ENCODE measurements at places on chromosomes 7 and 10.

GRCh38 chr7:98556288-98556687, 60.8 kb upstream of the NPTX2 start:
- DNase-seq = no peak

DNA sequence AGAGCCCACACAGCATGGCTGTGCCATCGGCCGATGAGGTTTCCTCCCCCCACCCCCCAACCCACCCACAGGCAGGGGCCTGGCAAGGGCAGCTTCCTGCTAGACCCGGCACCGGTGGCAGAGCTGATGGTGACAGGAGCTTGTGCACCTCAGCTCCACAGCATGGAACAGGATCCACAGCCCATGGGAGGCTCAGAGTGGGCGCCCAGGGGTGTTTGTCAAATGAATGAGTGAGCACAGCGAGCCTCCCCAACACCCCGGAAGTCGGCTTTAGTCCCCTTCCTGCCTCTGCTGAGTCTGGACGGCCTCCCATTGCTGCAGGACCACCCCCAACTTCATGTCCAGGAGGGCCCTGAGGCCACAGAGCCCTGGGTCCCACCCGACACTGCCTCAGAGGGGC, 68.9 kb downstream of the PDGFA start:
- DNase-seq = no peak

GRCh38 chr7:151425670-151426440, 14.1 kb downstream of the CRYGN start:
- no peak for DNase-seq

DNA sequence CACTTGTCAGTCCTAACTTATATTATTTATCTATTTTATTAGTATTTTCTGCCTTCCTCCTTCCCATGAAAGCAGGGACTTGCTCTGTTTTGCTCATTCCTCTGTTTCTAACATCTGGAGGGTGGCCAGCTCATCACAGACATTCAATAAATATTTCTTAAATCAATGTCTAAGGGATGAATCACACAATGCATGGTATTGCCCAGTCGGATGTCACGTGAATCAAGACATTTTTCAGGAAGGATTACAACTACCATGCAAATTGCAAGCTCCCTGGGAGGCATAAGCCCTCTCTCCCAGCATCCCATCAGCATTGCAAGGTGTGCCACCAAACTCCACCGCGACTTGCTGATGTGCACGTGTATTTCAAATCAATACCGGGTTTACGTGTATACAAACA, 146.6 kb upstream of the RNF32 start:
- no peak for DNase-seq

- DNase-seq = no peak
Observed at GRCh38 chr7:26011039-26011696, 140.8 kb upstream of the NFE2L3 start.

DNA sequence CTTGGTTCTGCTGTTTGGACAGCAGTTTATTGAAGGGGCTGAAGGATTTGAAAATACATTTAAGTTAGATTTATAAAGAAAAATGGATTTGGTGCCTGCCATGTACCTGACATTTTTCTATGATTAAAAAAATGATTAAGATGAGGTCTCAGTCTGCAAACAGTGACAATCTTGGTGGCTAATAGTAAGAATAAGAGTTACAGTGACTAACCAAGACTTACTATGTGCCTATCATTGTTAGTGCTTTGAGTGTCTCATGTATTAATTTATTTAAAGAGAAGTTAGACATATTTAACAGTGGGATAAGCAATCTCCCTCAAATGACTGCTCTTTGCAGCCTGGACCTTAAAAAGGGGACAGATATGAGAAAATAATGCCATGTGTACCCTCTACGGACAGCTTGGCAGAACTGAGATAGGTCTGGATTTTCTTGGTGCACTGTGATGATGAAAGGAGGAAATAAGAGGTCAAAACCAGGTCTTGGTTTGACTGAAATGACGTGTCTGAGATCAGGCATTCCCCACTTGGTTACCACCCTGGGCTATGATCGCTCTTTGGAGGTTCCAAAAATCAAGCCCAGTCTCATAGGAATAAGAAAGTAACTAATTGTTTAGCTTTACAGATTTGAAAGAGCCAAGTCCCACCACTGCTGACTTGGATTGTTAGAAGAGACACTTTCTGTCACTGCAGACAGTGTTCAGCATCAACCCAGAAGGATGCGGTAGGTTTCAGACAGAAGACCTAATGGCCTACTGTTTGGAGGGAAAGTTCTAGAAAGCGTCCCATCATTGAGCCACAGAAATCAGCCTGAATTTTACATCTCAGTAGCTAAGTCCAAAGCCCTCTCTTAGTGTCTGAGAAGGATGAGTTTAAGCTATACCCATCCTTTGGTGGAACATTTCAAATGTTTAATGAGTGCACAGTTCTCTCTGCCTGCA, 2.1 kb downstream of the CASP7 start:
- DNase-seq = no peak

- DNase-seq = no peak
Observed at GRCh38 chr10:126867567-126868365, 37.5 kb upstream of the DOCK1 start.

GRCh38 chr10:130686689-130687300, 550.6 kb downstream of the GLRX3 start:
- DNase-seq = peak; percentile 3

DNA sequence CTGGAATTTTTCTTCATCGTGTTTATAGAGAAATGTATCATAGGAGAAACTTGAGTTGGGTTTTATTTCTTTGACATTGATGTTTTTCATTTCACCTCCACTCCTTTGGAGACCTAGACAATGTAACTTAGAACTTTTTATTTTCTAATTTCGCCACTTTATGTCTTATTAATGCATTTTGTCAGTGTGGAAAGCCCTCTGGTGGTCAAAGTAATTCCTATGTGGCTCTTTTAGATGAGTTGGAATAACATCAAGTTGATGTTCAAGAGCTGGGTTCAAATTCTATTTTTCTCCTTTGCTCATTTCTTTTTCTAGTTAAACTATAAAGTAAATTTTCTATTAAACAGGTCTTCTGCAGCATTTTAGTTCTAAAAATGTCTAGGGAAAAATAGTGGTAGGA, 478.6 kb downstream of the LRMDA start:
- peak; percentile 1 for DNase-seq

DNA sequence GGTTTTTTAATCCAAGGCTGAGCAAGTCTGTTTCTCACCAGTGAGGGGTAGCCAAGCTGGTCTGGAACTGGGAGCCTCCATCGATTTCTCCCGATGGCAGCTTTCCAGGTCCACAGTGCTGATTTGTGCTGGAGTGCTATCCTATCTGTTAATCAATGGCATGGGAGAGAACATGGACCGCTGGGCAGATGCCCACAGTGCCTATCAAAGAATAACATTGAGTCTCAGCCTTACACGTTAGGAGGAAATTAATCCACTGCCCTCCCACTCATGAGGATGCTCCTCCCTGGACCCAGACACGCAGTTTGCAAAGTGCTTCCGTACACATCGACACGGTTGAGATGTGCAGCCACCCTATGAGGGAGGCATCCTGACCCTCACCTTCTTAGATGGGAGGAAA, 36.0 kb upstream of the CUX1 start:
- no peak for DNase-seq

GRCh38 chr7:6205971-6206660, 66.3 kb downstream of the CYTH3 start:
- DNase-seq = no peak

GRCh38 chr10:13448216-13448615, 80.6 kb downstream of the BEND7 start:
- no peak for DNase-seq

- DNase-seq = no peak
Observed at GRCh38 chr7:25238066-25238725, 9.9 kb upstream of the NPVF start.

DNA sequence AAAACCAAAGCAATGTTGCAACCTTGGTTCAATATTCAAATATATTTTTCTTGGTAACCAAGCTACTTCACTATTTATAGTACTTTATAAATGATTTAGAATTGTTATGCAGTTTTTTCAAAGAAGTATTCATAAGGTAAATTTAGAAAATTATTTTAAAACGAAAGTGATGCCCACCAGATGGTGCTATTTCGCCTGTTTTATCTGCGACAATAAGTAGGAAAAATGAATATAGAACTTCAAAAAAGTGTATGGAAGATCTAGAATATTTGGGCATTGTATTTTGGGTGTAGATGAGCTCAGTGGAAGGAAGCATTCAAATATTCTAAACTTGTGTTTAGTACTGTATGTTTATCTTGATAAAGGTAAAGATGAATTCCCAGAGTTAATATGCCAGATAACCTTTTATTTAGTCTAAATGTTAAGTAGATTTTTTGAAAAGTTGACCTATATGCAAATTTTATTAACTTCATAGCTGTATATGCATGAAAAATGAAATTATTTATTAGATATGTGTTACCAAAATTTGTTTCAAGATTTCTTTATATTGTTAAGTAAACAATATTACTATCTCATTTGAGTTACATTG, 93.2 kb downstream of the ADK start:
- DNase-seq = peak; percentile 55

GRCh38 chr7:8491544-8492489, 58.4 kb downstream of the NXPH1 start:
- no peak for DNase-seq

GRCh38 chr7:47317487-47317886, 264.4 kb downstream of the TNS3 start:
- no peak for DNase-seq

- no peak for DNase-seq
Observed at GRCh38 chr7:78493401-78493800, 694.8 kb downstream of the PHTF2 start.

GRCh38 chr10:35638101-35638500, 4.0 kb downstream of the FZD8 start:
- DNase-seq = no peak

- no peak for DNase-seq
Observed at GRCh38 chr7:1141651-1142050, 18.3 kb downstream of the ZFAND2A start.

DNA sequence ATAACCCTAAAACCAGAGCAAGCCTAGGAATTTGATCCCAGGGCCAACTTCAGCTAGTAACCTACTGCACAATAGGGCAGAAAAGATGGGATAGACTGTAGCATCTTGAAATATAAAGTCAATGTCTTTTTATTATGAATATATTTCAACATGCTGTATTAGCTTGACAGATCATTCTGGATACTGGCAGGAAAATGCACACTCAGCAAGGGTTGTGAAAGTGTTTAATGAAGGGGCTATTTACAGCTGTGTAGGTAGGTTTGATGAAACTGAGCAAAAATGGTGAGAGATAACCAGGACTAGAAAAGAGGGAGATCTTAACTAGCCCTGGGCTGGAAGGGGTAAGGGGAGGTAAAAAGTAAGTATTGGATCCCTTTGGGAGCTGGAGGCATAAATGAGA, 156.2 kb downstream of the RAPGEF5 start:
- DNase-seq = no peak

GRCh38 chr7:36301914-36302771, 87.5 kb upstream of the ANLN start:
- DNase-seq = no peak

Data from KBM-7 (cell line).